Renal cortical epithelial cell (primary cell): ENCODE measurements at places on chromosomes 12 and 14.

GRCh38 chr12:88895634-88896033 is 315.4 kb upstream of the KITLG start:
- DNase-seq = no peak

GRCh38 chr12:56150563-56150962 is 1.8 kb upstream of the MYL6B start:
- no peak for DNase-seq

- DNase-seq = no peak
Measured at GRCh38 chr14:101247842-101248725, 313.2 kb upstream of the DIO3 start.

DNA sequence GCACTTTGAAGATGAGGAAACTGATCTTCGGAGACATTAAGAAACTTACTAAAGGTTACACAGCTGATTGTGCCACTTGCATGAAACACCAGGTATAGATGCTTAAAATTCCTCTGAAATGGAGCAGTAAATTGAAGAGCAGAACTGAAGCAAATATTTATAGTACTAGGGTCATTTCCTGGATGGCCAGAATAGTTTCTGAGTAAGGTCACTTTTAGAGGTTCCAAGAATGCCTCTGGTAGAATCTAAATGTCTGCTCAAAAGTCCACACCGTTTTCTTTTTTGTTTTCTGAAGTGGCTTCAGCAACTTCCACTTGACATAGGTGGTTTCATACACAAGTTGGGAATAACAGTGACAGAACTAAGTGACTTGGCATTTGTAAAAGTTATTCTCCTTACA is 19.4 kb downstream of the TPH2 start:
- peak; percentile 35 for DNase-seq

DNA sequence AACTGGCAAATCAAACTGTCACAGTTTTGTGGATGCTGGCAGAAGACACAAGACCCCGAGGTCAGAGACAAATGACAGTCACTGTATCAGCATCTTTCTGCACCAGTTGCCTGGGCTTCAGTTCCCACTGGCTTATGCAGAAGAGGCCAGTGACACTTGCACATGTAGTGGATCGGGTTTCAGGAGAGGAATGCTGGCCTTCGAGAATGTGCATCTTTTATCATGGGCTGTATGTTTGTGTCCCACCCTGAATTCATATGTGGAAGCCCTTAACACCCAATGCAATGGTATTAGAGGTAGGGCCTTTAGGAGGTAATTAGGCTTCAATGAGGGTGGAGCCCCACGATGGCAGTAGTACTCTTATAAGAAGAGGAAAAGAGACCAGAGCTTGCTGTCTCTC is 150.9 kb downstream of the SLC15A4 start:
- no peak for DNase-seq

DNA sequence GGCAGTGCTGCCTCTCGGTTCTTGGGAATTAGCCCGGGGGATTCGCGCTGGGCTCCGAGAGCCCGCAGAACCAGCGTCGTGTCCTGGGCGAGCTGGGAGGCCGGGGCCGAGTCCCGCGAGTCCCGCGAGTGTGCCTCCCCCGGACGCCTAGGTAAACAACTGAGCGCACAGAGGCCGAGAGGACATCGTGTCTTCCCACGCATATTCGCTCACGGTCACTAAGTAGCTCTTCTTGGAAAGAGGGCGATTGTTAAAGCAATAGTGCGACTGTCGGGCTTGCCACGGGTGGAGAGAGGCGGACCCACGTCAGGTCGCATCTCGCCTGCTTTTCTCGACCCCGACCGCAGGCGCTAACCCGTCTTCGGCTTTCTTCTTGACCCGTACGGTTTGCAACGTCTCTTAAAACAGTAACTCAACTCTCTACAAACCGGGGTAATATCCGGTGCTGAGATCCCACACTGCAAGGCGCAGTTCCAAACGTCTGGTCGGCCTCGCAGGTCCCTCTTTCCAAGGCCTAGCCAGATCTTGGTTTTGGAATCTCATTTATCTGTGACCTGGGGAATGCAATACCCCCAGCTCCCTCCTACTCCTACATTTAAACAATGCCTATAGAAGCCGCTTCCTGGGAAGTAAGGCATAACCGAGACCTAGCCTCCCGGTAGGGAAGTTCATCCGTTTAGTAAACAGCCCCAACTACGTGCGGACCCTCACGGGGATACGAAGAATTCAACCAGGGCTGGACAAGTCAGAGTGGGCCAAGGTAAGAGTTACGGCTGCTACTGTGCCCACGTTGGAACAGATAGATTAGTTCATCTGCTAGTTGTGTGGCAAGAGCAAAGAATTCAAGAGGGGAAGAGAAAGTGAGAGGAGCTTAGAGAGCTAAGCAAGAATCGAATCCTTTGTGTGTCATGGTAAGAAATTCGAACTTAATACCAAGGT is 736 bp upstream of the PHLDA1 start:
- DNase-seq = peak; percentile 65

GRCh38 chr12:112010415-112011344 is 2.3 kb downstream of the TMEM116 start:
- no peak for DNase-seq

- DNase-seq = no peak
Measured at GRCh38 chr12:48997719-48998496, 1.3 kb downstream of the DDN start.

DNA sequence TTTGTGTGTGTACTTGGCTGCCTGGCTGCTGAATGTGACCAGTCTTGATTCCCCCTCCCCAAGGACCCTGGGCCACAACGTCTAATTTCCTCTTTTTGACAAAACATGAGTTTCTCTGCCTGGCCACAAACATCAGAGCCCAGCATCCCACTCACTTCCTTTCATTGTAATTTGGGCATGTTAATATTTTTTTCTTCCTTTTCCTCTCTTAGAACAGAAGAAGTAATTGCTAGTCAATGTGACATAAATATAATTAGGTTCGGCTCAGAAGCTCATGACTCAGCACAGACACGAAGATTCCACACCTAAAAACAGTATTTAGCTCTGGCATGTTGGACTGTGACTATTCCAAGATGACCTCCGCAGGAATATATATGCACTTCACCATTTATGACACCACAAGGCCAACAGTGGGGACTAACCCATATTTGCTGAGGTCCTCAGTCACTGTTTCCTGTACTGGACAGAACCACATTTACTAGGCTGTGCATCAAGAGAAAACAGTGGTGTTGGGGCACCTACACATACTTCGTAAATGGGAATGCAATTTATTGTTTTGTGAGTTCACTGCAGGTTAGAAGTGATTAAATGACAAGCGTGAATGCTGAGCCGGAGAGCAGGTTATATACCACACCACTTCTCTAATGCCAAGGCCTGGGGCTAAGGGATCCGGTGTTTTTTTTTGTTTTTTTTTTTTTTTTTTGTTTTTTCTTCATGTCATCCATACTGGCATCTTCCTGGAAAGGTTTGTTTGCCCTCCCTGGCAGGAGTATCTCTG is 4.2 kb downstream of the GSG1 start:
- DNase-seq = peak; percentile 42

DNA sequence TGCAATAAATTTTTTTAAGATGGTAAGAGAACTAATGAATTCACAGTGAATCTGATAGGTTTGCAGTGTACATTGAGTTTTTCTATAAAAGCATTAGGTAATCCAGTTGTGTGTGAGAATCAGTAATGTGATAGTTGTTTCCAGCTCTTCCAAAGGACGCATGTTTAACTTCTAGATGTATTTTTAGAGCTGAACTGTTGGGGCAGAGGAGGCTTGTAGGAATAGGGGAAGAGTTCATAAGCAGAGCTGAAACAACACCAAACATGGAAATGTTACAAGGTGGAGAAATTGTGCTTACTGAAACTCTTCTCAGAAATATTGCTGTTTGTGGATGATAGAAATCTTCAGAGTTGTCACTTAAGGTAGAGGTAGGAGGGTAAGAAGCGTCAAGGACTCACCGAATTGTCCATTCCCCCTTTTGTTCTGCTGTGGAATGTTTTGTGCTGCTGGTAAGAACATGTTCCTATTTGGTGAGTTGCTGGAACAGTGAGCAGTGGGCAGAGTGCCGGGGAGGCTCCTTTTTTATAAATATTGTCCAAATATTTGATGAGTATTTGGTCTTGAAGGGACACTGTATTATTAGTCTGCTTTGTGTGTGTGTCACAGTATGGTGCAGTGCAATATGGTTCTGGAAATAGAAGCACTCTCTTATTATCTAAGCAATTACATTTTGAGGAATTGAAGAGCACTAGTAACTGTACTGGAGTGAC is 76.7 kb downstream of the ANO6 start:
- no peak for DNase-seq

- DNase-seq = peak; percentile 8
Measured at GRCh38 chr14:56274556-56274955, 156.3 kb downstream of the PELI2 start.

GRCh38 chr12:86931714-86932113 is 675.5 kb upstream of the MGAT4C start:
- DNase-seq = no peak

DNA sequence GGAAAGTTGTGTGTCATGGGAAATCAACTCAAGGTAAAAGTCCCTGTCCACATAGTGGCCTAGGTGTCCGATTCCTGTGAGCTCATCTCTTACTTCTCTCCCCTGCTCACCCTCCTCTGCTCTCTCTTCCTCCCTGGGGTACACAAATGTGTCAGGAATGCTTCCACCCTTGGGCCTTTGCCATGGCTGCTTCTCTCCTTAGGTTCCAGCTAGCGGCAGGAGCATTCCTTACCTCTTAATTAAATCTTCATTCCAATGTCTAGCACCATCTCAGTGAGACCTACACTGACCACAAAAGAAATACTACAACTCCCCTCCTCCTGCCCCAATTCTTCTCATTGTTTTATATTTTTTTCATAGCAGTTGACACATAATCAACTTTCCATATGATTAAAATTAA is 298.6 kb downstream of the PDZRN4 start:
- DNase-seq = peak; percentile 43

- no peak for DNase-seq
Measured at GRCh38 chr12:57216921-57217879, 606 bp downstream of the NXPH4 start.

- no peak for DNase-seq
Measured at GRCh38 chr12:68638721-68639395, 28.2 kb downstream of the RAP1B start.
